ENCODE measurements at places on chromosomes 13 and 19.

- DNase-seq = no peak
Observed at GRCh38 chr13:112971288-112971643, 2.3 kb downstream of the MCF2L start.

GRCh38 chr13:99871249-99871898 lies 100.2 kb downstream of the ZIC5 start:
- no peak for DNase-seq

GRCh38 chr19:3608750-3609322 lies 2.2 kb upstream of the TBXA2R start:
- no peak for DNase-seq

DNA sequence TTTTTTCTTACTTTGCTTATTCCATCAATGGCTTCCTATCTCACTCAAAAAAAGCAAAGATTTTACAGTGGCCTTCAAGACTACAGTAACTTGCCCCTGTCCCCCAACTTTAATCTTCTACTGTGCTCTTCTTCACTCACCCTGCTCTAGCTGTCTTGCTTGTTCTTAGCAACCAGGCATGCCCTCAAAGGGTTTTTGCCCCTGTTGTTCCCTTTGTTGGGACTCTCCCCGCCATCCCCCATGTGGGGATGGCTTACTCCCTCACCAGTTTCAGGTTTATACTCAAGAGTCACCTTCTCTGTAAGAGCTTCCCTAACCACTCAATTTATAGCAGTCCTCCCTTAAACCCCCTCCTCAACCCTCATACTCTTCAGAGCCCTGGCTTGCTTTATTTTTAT lies 5.4 kb downstream of the MTMR6 start:
- DNase-seq = no peak

GRCh38 chr13:110358381-110358780 lies 51.3 kb downstream of the COL4A2 start:
- no peak for DNase-seq

- no peak for DNase-seq
Observed at GRCh38 chr13:39565036-39565949, 37.7 kb downstream of the LHFPL6 start.

DNA sequence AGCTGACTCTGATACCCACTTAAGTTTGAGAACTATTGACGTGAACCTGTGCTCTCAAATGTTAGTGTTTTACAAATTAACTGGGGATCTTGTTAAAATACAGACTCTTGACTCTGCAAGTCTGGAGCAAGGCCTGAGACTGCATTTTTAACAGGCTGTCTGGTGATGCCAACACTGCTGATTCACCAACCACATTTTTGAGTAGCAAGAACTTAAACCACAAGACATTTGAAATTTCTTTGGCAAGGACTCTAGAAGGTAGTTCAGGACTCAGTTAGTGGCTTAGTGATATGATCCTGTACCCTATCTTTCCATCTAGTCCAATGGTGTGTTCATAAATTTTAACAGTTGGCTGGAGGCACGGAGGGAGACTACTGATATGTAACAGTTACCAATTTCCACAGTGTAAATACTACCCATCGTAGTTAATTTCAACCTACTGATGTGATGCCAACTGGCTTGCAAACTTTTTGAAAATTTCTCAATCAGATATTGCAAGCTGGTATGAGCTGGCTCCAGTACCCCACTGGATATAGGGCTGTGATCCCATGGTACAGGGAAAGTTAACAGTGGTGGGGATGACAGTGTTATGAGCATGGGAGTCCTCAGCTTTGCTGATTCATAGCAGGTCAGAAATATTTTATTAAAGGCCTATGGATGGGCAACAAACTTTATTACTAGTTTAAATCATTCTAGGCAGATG lies 255.1 kb downstream of the TBC1D4 start:
- DNase-seq = no peak

- no peak for DNase-seq
Observed at GRCh38 chr13:41456768-41457588, at the start of gene RGCC. Gene RGCC (plus strand): TSS chr13:41457550. CDS start chr13:41457708, 158 bp downstream.

Data from left renal pelvis (tissue), 4 donors.